ENCODE measurements at places on chromosomes 16 and 17. TPM values are rescaled to one million over a fixed set of nuclear protein-coding genes. Genes with fewer than 3 reads are reported as not detected.

DNA sequence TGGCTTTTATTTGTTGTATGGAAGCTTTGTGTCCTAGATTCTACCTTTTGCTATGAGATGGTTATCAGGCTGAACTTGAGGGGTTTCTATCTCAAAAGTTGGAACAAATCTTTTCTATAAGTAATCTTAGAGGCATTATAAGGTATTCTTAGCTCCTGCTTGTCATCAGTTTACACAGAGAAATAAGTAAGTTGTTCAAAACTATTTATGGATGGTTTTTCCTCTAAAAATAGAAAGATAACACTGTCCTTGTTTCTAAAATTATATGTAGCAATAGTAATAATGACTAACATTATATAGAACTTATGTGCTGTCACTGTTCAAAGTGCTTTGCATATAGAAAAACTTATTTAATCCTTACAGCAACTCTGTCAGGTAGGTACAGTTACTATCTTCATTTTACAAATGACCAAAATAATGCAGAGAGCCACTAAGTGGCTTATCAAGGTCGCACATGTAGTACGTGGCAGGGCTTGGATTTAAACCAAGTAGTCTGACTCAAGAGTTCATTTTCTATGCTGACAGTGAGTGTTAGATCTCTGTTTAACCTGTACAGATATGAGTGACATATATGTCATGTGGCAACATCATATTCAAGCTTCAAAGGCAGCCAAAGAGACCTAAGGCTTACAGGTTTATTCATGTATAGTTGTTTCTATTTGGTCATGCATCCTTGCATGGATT is 59.0 kb downstream of the PHKB start:
- no peak for DNase-seq
- H3K27me3 ChIP-seq, result no peaks in the 10 kb centered on the region
- no peaks in the 10 kb centered on the region for H3K36me3 ChIP-seq

DNA sequence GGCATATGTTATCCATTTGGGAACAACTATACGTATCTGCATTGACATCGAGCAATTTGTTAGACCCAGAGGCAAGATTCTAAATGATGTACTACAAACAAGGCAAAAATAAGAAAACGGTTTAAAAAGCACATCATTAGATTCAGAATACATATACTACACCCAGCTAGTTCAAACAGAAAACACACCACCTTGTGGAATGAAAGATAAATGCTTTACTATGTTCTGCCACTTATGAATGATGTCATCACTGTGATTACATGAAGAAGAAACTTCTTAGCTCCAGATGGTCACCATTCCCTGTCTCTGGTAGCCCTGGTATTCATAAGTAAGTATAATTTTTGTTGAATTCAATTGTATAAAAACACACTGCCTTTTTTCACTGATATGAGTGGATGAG is 7.8 kb downstream of the NACA2 start:
- no peak overlapping the region for H3K27ac ChIP-seq
- H3K4me1 ChIP-seq, result no peaks in the 10 kb centered on the region
- H3K36me3 ChIP-seq, result no peaks in the 10 kb centered on the region

GRCh38 chr16:1887711-1888354 is 15.9 kb upstream of the MEIOB start:
- H3K4me1 ChIP-seq, result no peaks in the 10 kb centered on the region
- H3K27ac ChIP-seq, result no peak overlapping the region
- DNase-seq, result no peak

IKZF3 gene
- total RNA-seq, result 1.6 TPM

HBA2 gene
- 375 TPM for total RNA-seq

EVI2B gene
- total RNA-seq, result 1.0 TPM

Data from uterus (tissue), 4 donors.